ENCODE measurements at places on chromosomes 2 and 18.

GRCh38 chr2:86021396-86022378 lies 84.0 kb downstream of the POLR1A start:
- DNase-seq: no peak

DNA sequence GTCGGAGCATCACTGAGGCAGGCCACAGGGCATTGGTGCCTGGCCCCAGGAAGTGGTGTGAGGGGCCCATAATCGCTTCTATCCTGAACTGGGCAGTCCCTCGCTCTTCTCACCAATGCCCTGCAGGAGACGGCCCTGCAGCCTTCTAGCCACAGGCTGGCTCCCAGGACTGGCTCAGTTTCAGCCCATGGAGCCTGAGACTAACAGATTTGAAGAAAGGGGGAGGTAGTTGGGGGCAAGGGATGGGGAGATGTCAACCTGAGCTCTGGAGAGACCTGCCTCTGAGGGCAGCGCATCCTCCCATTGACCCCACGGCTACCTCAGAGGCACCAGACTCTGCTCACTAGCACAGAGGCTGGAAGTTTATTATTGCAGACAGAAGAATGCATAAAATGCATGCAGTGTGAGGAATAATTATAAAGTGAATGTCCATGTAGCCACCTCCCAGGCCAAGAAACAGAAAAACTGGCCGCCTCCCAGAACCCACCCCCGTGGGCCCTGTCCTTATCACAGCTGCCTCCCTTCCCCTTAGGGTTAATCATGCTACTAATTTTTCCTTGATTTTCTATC lies 1.4 kb downstream of the TOGARAM2 start:
- DNase-seq: no peak

GRCh38 chr2:117514371-117514770 lies 300.1 kb upstream of the DDX18 start:
- no peak for DNase-seq

DNA sequence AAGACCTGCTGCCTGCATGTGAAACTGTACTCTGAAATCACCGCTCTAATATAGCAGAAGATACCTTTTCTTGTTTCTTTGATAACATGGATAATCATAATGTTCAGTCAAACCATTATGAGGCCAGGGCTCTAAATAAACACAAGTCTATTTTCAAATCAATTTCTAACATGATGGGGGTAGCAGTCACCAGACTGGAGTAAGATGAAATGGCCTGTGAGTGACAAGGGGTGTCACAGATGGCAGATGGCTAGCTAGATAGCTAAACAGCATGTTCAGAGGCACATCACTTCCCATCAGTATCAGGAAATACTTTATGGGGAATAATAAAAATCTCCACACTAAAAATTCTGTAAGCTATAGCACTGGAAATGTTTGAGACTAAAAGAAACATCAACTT lies 14.0 kb downstream of the MBD2 start:
- DNase-seq: no peak

DNA sequence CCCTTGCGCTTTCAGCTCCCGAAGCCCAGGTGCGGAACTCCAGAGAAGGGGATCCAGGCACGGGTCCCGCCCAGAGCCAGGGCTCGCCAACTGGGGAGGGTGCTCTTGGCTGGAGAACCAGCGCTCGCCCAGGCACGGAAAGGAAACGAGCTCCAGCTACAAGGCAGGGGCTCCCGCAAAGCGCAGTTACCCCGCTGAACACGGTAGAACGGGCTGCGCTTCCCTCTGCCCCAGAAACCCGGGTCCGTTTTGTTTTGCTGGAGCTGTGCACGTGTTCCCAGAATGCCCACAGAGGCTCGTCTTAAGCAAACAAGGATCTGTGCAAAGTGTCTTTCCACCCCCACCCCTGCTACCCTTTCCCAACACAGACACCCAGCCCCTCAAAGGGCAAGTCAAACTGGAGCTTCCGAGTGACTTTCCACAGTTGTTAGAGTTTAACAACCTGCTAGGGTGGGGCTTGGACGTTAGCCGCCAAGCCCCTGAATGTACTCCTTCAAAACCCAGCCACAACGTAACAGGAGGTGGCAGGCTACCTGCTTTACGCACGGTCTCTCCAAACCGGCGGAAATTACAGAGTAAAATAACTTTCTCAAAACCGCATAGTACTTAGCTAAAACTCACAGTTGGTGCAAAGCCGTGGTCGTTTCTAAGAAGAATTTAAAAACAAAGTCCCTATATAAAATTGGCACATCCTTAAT lies 775 bp downstream of the RNF125 start:
- DNase-seq: peak; percentile 28

DNA sequence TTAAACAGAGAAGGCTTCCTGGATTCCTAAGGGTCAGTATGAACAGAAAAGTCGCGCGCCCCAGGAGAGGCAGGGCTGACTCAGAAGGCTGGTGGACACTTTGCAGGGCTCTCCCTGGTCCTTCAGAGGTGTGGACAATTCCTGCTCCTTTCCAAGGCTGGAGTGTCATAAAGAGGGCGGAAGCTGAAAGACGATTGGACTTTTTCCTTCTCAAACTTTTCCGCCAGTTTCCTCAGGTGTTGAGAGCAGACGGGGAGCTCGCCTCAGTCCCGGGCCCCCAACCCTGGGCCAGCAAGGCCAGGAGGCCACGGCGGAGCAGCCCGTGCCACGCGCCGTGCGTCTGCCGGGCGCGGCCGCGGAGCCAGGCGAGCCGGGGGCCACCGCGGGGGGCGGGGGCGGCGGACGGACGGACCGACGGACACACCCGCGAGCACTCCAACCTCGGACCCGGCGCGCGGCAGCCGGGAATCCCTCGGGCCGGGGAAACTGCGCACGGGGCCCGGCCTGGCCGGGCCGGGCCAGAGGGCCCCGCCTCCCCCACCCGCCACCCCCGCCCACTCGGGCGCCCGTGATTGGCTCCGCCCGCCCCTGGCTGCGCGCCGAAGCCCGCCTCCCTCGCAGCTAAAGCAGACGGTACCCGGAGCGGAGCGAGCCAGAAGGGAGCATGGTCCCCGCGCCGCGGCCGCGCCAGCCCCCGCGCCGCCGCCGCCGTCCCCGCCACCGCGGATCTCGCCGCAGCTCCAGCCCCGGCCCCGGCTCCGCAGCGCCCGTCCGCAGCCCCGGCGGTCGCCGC lies at the start of gene KLHL29:
TSS of gene KLHL29 (plus strand) at position 629 of the 793 bp plus-strand sequence. CDS start 177,018 bp downstream, outside the sequence.
- DNase-seq: peak; percentile 61

DNA sequence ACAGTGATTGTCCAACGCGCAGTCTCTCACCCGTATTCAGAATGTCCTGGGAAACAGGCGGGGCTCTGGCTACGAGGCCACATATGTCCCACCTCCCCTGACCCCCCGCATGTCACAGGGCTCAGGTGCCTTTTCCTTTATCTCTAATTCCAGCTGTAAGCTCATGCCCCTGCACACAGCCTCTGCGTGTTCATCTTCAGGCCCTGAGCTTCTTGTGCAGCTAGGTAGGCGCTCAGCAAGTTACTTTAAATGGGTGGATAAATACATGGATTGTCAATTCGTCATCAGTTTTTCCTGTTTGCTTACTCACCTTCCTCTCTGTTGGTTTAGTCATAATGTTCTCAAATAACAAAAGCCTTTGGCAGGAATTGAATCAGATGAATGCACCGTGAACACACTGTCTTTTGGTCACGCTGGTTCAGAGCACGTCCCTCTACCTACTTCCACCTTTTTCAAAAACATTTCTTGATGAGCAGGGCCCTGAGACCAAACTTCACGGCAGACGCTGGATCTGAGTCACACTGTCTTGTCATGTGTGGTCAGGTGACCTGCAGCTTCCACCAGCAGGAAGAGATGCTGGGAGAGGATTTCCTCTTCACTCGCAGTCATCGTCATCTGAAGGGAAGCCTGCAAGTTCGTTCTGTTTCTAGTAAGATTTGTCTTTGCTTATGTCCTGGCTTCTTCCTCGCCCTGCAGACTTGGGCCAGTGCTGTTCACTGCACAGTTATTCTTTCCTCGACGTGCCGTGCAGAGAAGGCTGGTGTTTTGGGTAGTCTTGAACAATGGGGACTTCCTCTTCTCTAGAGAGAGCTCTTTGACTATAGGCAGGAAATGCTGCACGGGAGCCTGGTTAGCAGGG lies 138.1 kb downstream of the PTGR3 start:
- DNase-seq: peak; percentile 29

- DNase-seq: no peak
Measured at GRCh38 chr18:3481696-3482210, 31.8 kb downstream of the TGIF1 start.

DNA sequence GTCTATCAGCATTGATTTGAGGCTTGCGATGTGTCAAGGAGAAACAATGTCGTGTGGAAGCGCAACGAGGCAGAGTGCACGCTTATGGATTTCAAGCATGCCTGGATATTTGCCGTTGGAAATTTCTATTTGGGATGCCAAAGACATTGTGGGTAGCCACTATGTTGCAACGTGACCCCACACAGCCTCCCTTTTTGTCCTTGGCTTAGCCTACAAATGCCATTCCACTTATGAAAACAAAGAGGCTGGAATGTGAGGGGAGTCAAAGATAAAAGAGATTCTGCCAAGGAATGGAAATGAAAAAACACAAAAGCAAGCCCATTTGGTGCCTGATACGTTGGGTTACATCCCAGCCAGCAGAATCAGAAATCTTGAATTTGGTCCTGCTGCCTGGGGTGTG lies 721.2 kb downstream of the GALR1 start:
- DNase-seq: no peak

GRCh38 chr2:3712424-3712823 lies 9.0 kb downstream of the DCDC2C start:
- DNase-seq: no peak

DNA sequence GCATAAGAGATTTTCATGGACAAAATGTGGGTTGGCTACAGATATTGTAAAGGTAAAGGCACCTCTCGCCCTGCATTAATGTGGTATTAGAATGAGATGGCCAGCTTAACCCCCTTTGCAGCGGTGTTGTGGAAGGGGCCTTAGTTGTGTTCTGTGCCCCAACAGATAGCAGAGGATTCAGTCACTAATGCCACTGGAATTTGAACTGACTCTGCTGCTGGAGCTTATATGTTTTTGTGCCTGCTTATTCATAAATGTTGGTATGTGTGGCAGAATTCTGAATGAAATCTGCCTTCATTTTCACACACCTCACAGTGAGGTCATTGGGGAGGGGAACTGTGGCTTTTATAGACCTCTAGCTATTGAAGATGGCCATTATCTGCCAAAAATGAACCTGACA lies 90.7 kb upstream of the ITGA6 start:
- DNase-seq: no peak
